Activated CD8-positive, alpha-beta memory T cell treated with anti-CD3 and anti-CD28 coated beads, Interleukin-2, amount 10 ng/mL, durations not matched to agents 7 days and 5 days (primary cell): ENCODE measurements at places on chromosomes 4 and X. TPM values are rescaled to one million over a fixed set of nuclear protein-coding genes. Genes with fewer than 3 reads are reported as not detected.

GRCh38 chr4:28227764-28228163 lies 1367.1 kb downstream of the STIM2 start:
- no peaks in the 10 kb centered on the region for H3K27me3 ChIP-seq
- no peak for DNase-seq
- no peaks in the 10 kb centered on the region for H3K4me1 ChIP-seq
- H3K27ac ChIP-seq, result no peak overlapping the region

- peaks cover 34% of the 10 kb centered on the region for H3K4me1 ChIP-seq
- no peak for DNase-seq
- H3K27ac ChIP-seq, result no peak overlapping the region
- no peak overlapping the region for H3K4me3 ChIP-seq
- no peaks in the 10 kb centered on the region for H3K36me3 ChIP-seq
Observed at GRCh38 chr4:3304831-3305609, 12.2 kb downstream of the RGS12 start.

Gene AADAT
- total RNA-seq, result not detected

Gene FMR1
- 55.1 TPM for total RNA-seq

- no peak for DNase-seq
- no peak overlapping the region for H3K4me3 ChIP-seq
- H3K27me3 ChIP-seq, result no peaks in the 10 kb centered on the region
- H3K4me1 ChIP-seq, result no peaks in the 10 kb centered on the region
Observed at GRCh38 chrX:25755194-25755593, 382.9 kb upstream of the MAGEB18 start.

GRCh38 chrX:40573763-40574162 lies 7.0 kb upstream of the ATP6AP2 start:
- H3K27ac ChIP-seq, result no peak overlapping the region
- no peak overlapping the region for H3K4me3 ChIP-seq
- H3K27me3 ChIP-seq, result no peaks in the 10 kb centered on the region

Gene CD38
- 179 TPM for total RNA-seq

Gene ASB12
- not detected for total RNA-seq

GRCh38 chrX:40122487-40122886 lies 24.7 kb upstream of the BCOR start:
- peaks cover 15% of the 10 kb centered on the region for H3K4me1 ChIP-seq
- H3K27ac ChIP-seq, result no peak overlapping the region
- no peak overlapping the region for H3K4me3 ChIP-seq
- no peak for DNase-seq
- H3K36me3 ChIP-seq, result no peaks in the 10 kb centered on the region

DNA sequence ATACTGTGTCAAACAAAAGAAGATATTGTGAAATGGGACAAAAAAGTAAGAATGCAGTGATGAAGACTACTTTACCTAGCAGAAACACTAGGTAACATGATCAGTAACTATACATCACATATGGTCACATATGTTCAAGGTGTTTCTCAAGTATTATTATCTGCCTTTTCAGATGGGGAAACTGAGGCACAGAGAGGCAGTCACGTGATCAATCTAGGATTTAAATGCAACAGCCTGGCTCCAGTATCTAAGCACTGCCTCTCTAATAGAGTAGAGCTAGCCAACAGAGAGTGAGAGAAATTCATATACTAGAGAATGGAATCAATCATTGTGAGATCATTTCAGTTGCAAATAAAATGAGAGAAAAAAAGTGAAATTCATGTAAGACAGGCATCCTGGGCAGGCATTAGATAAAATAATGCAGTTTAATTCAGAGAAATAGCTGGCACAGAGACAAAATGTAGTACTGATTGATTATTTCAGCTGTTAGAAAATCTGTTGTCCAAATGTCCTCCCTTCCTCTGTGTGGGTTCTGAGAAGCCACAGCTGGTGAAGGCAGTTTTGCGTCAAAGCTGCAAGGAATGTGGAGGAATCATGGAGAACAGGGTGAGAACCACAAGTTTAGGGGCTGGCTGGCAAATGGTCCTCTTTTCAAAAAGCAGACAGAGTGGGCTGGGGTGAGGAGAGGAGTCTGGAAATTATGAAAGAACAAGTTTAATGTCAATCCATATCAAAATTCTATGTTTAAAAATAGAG lies 26.0 kb downstream of the SMIM43 start:
- peaks cover 14% of the 10 kb centered on the region for H3K27me3 ChIP-seq
- H3K4me1 ChIP-seq, result no peaks in the 10 kb centered on the region
- H3K4me3 ChIP-seq, result no peak overlapping the region
- no peaks in the 10 kb centered on the region for H3K36me3 ChIP-seq

DNA sequence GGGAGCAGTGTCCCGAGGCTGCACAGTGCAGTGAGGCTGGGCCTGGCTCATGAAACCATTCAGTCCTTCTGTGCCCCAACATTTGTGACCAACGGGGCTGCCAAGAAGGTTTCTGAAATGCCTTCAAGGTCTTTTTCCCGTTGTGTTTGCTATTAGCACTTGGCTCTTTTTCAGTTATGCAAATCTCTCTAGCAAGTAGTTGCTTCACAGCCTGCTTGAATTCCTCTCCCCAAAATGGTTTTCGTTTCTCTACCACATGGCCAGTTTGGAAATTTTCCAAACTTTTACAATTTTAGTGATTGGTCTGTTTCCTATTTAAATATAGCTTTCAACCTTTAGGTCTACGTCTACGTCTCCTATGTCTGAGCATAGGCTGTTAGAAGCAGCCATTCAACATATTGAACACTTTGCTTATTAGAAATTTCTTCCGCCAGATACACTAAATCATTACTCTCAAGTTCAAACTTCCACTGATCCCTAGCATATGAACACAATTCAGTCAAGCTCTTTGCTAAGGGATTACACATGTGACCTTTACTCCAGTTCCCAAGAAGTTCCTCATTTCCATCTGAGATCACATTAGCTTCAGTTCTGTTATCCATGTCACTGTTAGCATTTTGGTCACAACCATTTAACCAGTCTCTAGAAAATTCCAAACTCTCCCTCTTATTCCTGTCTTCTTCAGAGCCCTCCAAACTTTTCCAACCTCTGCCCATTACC lies 901.8 kb downstream of the GLUD2 start:
- H3K4me1 ChIP-seq, result no peaks in the 10 kb centered on the region
- DNase-seq, result no peak
- H3K27ac ChIP-seq, result no peak overlapping the region
- no peak overlapping the region for H3K4me3 ChIP-seq

Gene PGAM4
- total RNA-seq, result not detected

- no peak overlapping the region for H3K27ac ChIP-seq
- no peak for DNase-seq
- no peaks in the 10 kb centered on the region for H3K27me3 ChIP-seq
- H3K36me3 ChIP-seq, result peaks cover 39% of the 10 kb centered on the region
Observed at GRCh38 chrX:47156611-47157520, 11.8 kb downstream of the RBM10 start.

- H3K4me1 ChIP-seq, result peaks cover 60% of the 10 kb centered on the region
- H3K27me3 ChIP-seq, result no peaks in the 10 kb centered on the region
- no peak overlapping the region for H3K4me3 ChIP-seq
- peaks cover 39% of the 10 kb centered on the region for H3K36me3 ChIP-seq
- peak overlapping the region; percentile 19 for H3K27ac ChIP-seq
- no peak for DNase-seq
Observed at GRCh38 chrX:40063555-40063954, 34.2 kb downstream of the BCOR start.

DNA sequence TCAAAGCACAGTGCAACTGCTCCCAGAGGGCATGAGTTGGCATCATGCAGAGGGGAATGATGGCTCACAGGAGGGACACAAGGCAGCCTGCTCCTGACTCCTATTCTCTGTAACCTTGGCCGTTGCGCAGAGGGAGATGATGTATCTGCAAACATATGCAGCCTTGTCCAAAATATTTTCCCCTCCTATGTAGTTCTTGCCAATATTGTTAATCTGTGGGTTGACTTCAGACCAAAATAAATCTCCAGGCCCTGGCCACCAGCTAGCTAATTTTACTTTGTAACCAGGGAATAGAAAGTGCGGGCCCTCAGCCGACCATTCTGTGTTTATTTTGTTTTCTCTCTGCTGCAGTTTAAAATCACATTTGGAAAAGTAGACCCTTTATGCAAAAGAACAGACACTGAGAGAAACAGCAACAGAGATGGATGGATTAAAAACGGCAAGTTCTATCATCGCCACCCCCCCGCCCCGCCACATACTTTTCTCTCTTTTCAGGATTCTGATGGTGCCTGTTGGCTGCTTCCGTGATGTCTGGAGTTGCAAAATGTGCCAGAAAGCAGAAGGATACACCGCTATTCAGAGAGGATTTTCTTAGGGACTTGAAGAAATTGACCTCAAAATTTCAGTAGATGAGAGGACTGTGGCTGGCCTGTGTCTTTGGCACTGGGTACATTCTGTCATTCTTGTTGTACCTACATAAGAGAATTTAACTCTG lies 185.3 kb upstream of the BCOR start:
- no peak overlapping the region for H3K4me3 ChIP-seq
- peaks cover 35% of the 10 kb centered on the region for H3K4me1 ChIP-seq
- H3K36me3 ChIP-seq, result peaks cover 6% of the 10 kb centered on the region
- H3K27me3 ChIP-seq, result peaks cover 2% of the 10 kb centered on the region

GRCh38 chr4:87749883-87750282 lies 49.5 kb upstream of the IBSP start:
- no peaks in the 10 kb centered on the region for H3K27me3 ChIP-seq
- no peaks in the 10 kb centered on the region for H3K4me1 ChIP-seq
- DNase-seq, result no peak
- H3K36me3 ChIP-seq, result no peaks in the 10 kb centered on the region
- no peak overlapping the region for H3K4me3 ChIP-seq
- no peak overlapping the region for H3K27ac ChIP-seq

Gene RBM41
- total RNA-seq, result 15.8 TPM

- no peak overlapping the region for H3K4me3 ChIP-seq
- peaks cover 1% of the 10 kb centered on the region for H3K36me3 ChIP-seq
- H3K27me3 ChIP-seq, result peaks cover 8% of the 10 kb centered on the region
- no peak overlapping the region for H3K27ac ChIP-seq
- DNase-seq, result no peak
Observed at GRCh38 chr4:177391953-177392352, 50.3 kb downstream of the AGA start.

GRCh38 chr4:85793233-85793585 lies 318.3 kb downstream of the ARHGAP24 start:
- H3K4me1 ChIP-seq, result no peaks in the 10 kb centered on the region
- H3K27me3 ChIP-seq, result no peaks in the 10 kb centered on the region
- no peak overlapping the region for H3K4me3 ChIP-seq
- no peaks in the 10 kb centered on the region for H3K36me3 ChIP-seq
